Naive thymus-derived CD8-positive, alpha-beta T cell (primary cell): ENCODE measurements at places on chromosomes 4 and X. TPM values are rescaled to one million over a fixed set of nuclear protein-coding genes. Genes with fewer than 3 reads are reported as not detected.

DNA sequence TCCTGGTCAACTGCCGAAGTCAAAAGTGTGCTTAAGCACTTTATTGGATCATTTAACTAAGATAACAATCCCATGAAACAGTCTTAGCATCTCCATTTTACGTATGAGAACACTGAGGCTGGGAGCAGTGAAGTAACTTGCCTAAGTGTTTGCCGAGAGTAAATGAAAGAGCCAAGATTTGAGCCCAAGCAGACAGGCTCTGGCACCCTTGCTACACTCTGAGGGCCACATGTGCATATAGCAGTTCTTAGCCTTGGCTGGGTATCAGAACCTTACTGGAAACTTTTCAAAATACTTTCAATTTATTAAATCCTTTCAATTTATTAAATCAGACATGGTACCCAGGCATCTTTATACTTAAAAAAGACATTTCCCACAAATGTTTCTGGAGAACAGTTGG is 225.9 kb downstream of the NR3C2 start:
- H3K27ac ChIP-seq: peak overlapping the region; percentile 90
- peak overlapping the region; percentile 72 for H3K4me3 ChIP-seq
- H3K27me3 ChIP-seq: no peaks in the 10 kb centered on the region

DNA sequence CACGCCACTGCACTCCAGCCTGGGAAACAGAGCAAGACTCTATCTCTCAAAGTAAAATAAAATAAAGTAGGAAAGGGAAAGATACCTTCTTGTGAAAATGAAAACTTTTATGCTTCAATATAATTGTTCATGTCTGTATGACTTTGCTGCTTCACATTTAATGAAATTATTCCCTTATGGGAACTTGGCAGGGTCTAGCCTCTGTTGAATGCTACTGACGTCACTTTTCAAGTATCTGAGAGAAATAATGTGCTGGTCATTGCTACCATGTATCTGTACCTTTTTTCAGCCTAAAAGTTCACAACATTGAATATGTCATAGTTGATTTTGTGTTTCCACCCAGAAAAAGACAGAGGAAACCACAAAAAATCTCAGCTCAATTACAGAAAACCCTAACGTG is 65.2 kb downstream of the PRDM5 start:
- H3K4me3 ChIP-seq: no peak overlapping the region
- no peak overlapping the region for H3K27ac ChIP-seq
- H3K27me3 ChIP-seq: peaks cover 2% of the 10 kb centered on the region
- no peak for DNase-seq

- DNase-seq: no peak
- H3K27ac ChIP-seq: no peak overlapping the region
- H3K36me3 ChIP-seq: no peaks in the 10 kb centered on the region
- H3K4me1 ChIP-seq: no peaks in the 10 kb centered on the region
Measured at GRCh38 chr4:184191267-184191666, 26.4 kb downstream of the ENPP6 start.

GRCh38 chr4:118974758-118975157 is 86.1 kb downstream of the SYNPO2 start:
- H3K27me3 ChIP-seq: no peaks in the 10 kb centered on the region
- no peak overlapping the region for H3K4me3 ChIP-seq
- DNase-seq: no peak
- H3K36me3 ChIP-seq: no peaks in the 10 kb centered on the region
- H3K4me1 ChIP-seq: no peaks in the 10 kb centered on the region

- no peak for DNase-seq
- no peak overlapping the region for H3K4me3 ChIP-seq
- no peaks in the 10 kb centered on the region for H3K36me3 ChIP-seq
- no peaks in the 10 kb centered on the region for H3K27me3 ChIP-seq
Measured at GRCh38 chr4:92551616-92552015, 247.8 kb downstream of the GRID2 start.

DNA sequence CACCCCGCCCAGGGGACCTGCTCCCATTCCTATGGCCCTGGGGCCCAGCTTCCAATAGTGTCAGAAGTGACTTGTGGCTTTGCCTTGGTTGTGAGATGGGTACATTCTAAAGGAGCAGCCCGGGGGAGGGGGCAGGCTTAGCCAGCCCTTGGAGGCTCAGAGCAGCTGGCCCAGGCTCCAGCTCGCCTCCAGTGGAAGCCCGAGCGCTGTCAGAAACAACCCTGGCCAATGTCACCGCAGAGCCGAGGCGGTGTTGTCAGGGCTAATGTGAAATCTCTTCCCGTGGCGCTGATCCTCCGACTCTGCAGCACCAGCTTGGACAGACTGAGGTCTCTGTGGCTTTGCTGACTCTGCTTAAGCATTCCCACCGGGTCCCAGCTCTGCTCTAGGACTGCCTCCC is 29.2 kb upstream of the ZNF81 start:
- H3K4me1 ChIP-seq: no peaks in the 10 kb centered on the region
- H3K27ac ChIP-seq: no peak overlapping the region
- no peak for DNase-seq

DNA sequence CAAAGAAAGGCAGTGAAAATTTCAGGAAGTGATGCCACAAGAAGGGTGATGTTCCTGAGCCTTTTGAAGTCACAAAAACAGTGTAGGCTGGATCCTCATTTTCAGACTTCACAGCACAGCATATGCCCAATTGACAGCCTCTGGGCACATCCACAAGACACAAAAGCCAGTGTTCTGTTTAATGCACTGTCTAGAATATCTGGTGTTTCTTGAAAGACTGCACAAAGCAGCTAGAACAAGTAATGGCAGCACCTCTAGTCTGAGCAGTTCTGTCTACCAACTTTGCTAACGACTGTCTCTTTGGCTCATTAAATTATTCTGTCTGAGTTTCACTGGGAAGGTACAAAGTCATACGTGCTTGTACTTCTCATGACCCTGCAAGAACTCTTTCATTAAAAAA is 417.1 kb upstream of the GALNT7 start:
- H3K4me3 ChIP-seq: no peak overlapping the region
- no peaks in the 10 kb centered on the region for H3K27me3 ChIP-seq
- H3K4me1 ChIP-seq: no peaks in the 10 kb centered on the region
- no peak for DNase-seq
- no peak overlapping the region for H3K27ac ChIP-seq
- no peaks in the 10 kb centered on the region for H3K36me3 ChIP-seq

- no peak for DNase-seq
- H3K4me3 ChIP-seq: no peak overlapping the region
- H3K4me1 ChIP-seq: peaks cover 20% of the 10 kb centered on the region
- H3K27me3 ChIP-seq: no peaks in the 10 kb centered on the region
- peaks cover 7% of the 10 kb centered on the region for H3K36me3 ChIP-seq
Measured at GRCh38 chr4:3085948-3086670, 11.6 kb downstream of the HTT start.

DNA sequence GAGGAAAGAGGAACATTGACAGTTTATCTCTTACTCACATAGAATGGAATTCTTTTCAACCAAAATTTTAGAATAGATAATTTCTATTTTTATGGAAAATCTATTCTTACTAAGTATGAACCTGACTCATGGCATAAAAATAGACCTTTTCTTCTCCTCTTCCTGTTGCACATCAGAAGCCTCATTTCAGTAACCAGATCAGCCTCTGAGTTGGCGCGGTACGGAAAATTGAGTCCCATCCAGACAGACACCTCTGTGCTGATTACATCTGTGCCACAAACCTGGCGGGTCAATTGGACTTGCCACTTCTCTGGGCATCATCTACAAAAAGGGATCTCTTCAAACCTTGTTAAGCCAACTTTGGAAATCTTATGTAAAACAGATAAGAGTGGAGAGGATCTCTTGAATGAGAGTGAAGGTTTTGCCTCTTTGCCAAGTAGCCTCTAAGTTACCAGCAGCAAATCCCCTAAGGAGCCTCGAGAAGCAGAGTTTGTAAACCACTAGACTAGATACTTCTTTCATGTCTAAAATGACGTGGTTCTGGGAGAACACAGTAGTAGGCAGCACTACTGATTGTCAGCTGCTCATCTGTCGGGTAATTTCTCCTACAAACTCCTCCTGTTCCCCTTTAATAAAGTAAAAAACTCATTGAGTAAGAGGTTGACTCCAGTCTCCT is 37.4 kb downstream of the TENM3 start:
- no peaks in the 10 kb centered on the region for H3K36me3 ChIP-seq
- H3K27me3 ChIP-seq: no peaks in the 10 kb centered on the region
- no peak overlapping the region for H3K4me3 ChIP-seq
- DNase-seq: no peak
- H3K27ac ChIP-seq: no peak overlapping the region
- no peaks in the 10 kb centered on the region for H3K4me1 ChIP-seq

DNA sequence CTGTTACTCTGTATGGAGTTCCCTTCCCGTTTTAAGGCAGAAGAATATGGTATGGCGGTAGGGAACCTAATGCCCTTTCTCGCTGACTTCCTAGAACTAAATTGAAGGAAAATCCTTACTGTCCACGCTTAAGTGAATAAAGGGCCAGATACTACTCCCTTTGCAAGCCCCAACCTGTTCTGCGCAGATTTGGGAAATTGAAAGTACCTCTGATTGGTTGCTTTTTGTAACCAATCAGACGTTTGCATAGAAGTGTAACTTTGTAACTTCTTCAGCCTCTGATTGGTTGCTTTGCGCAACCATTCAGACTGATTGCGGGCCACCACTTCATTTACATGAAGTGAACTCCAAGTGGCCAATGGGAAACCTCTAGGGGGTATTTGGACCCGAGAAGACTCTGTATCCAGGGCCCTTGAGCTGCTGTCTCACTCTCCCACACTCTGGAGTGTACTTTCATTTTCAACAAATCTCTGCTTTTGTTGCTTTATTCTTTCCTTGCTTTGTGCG is 1.2 kb upstream of the TMEM33 start:
- H3K4me1 ChIP-seq: peaks cover 44% of the 10 kb centered on the region
- peak overlapping the region; percentile 94 for H3K27ac ChIP-seq
- no peak for DNase-seq
- H3K27me3 ChIP-seq: no peaks in the 10 kb centered on the region
- H3K4me3 ChIP-seq: peak overlapping the region; percentile 99
- peaks cover 3% of the 10 kb centered on the region for H3K36me3 ChIP-seq

DNA sequence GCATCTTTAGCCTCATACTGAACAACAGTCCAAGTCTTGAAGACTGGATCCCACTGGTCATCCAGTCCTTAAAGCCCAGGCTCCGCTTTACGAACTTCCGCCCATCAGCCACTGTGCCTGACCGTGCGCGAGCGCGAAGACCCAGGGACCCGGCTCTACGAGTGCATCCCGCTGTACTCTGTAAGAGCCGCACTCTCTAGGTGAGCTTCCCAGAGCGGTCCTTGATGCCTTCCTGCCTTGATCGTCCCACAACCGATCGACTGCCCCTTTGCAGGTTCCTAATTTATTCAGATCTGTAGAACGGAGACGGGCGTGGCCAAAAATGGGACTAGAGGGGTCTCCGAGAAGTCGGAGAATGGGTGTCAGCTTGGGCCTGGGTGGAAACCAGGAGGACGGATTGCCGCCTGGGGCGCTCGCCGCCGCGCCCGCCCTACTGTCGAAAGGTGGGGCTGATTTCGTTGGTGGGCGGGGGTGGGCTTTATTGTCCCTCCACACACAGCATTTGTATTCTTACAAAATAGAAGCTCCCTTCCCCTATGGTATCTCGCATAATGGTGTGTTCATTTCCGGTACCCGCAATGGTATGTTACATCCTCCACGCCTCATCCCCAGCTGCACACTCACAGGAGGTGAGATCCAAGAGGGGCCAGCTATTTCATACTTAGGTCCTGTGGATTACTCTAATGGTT is 42.3 kb upstream of the FAM156A start:
- peaks cover 17% of the 10 kb centered on the region for H3K27me3 ChIP-seq
- DNase-seq: peak; percentile 17
- peak overlapping the region; percentile 73 for H3K4me3 ChIP-seq
- H3K36me3 ChIP-seq: no peaks in the 10 kb centered on the region
- H3K27ac ChIP-seq: no peak overlapping the region
- H3K4me1 ChIP-seq: peaks cover 7% of the 10 kb centered on the region

DNA sequence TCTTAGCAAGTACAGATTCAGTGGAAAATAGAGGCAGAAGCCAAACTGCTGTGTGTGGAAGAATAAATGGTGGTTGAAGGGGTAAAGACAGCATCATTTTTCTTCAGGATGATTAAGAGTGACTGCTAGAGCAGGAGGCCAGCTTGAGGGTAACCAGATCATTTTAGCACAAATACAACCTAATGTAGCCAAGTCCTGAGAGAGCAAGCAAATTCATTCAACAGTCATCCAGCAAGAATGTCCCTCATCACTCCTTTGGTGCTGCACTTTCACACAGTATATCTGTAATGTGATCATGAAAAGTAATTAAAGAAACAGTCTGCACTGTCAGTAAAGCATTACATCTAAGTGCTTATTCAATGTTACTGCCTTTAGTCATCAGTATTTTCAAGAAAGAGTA is 44.8 kb downstream of the NPFFR2 start:
- no peak overlapping the region for H3K4me3 ChIP-seq
- no peak overlapping the region for H3K27ac ChIP-seq
- DNase-seq: no peak
- no peaks in the 10 kb centered on the region for H3K27me3 ChIP-seq

DNA sequence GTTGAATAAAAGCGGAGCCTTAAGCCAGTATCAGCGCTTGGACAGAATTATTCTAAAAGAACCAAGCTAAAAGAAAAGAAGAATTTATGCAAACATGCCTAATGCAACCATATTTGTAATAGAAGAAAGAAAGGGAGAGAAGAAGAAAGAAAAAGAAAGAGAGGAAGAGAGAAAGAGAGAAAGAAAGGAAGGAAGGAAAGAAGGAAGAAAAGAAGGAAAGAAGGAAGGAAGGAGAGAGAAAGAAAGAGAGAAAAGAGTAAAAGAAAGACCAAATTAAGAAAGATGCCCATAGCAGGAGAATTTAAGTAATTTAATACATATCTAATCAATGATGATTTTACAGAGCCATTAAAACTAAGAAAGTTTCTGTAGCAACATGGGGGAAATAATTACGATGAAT is 30.9 kb upstream of the TMEM150C start:
- no peaks in the 10 kb centered on the region for H3K36me3 ChIP-seq
- no peaks in the 10 kb centered on the region for H3K4me1 ChIP-seq
- peaks cover 9% of the 10 kb centered on the region for H3K27me3 ChIP-seq
- H3K4me3 ChIP-seq: no peak overlapping the region
- H3K27ac ChIP-seq: no peak overlapping the region

GRCh38 chrX:129663171-129663570 is 8.4 kb upstream of the APLN start:
- H3K36me3 ChIP-seq: peaks cover 3% of the 10 kb centered on the region
- H3K27ac ChIP-seq: no peak overlapping the region
- no peak for DNase-seq
- no peaks in the 10 kb centered on the region for H3K4me1 ChIP-seq
- peaks cover 10% of the 10 kb centered on the region for H3K27me3 ChIP-seq

GRCh38 chr4:110160618-110161017 is 37.8 kb downstream of the ELOVL6 start:
- peaks cover 2% of the 10 kb centered on the region for H3K36me3 ChIP-seq
- no peak for DNase-seq
- no peaks in the 10 kb centered on the region for H3K27me3 ChIP-seq
- no peak overlapping the region for H3K4me3 ChIP-seq
- peaks cover 10% of the 10 kb centered on the region for H3K4me1 ChIP-seq

GRCh38 chr4:15413623-15414019 is 14.2 kb upstream of the C1QTNF7 start:
- H3K4me1 ChIP-seq: peaks cover 51% of the 10 kb centered on the region
- DNase-seq: no peak
- peak overlapping the region; percentile 13 for H3K4me3 ChIP-seq
- no peaks in the 10 kb centered on the region for H3K27me3 ChIP-seq
- H3K27ac ChIP-seq: peak overlapping the region; percentile 91
- no peaks in the 10 kb centered on the region for H3K36me3 ChIP-seq

TNIP3 gene
- total RNA-seq: 0.49 TPM

KCTD8 gene
- total RNA-seq: not detected

JADE3 gene
- 0.26 TPM for total RNA-seq

TMSB15C gene
- total RNA-seq: 5.4 TPM

MAGEC3 gene
- total RNA-seq: not detected

CD38 gene
- 1.4 TPM for total RNA-seq

SLBP gene
- total RNA-seq: 33.9 TPM

TMEM33 gene
- total RNA-seq: 40.1 TPM

ZGRF1 gene
- total RNA-seq: 16.9 TPM

PNMA6F gene
- not detected for total RNA-seq

GPR78 gene
- not detected for total RNA-seq

ZNF630 gene
- 5.8 TPM for total RNA-seq

MTMR8 gene
- 6.2 TPM for total RNA-seq

MAGEA9B gene
- total RNA-seq: not detected

WAS gene
- 99.7 TPM for total RNA-seq
